ENCODE measurements at places on chromosomes 2 and 18.

DNA sequence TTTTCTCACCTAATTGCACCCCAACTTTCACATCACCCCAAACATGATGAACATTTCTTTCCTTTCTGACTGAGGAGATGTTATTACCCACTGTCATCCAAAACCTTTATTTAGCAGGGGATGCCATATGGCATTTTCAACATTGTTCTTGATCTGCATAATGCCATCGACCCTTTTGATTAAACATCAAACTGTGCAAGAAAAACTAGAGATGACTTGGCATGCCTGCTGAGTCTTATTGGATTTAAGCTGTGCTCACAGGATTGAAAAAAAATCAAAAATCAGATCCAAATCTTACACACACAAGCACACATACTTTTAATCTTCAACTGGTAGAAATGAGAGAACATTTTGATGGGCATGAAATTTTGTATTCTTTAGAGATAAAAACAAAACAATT is 536.0 kb downstream of the TMX3 start:
- no peak for DNase-seq

- DNase-seq: no peak
These were observed 373.3 kb upstream of the RAB12 start for GRCh38 chr18:8235894-8236293.

- no peak for DNase-seq
These were observed 947 bp downstream of the ITSN2 start for GRCh38 chr2:24359129-24360049.

- DNase-seq: no peak
These were observed 6.0 kb upstream of the HIBCH start for GRCh38 chr2:190325588-190325987.

GRCh38 chr2:233060501-233060979 is 398 bp downstream of the INPP5D start:
- no peak for DNase-seq

GRCh38 chr2:62586981-62587380 is 81.0 kb upstream of the TMEM17 start:
- peak; percentile 77 for DNase-seq

GRCh38 chr2:121075006-121075551 is 209.9 kb downstream of the TFCP2L1 start:
- peak; percentile 77 for DNase-seq

GRCh38 chr2:112579241-112579640 is 5.2 kb upstream of the CHCHD5 start:
- peak; percentile 59 for DNase-seq

GRCh38 chr18:45850021-45850420 is 24.5 kb downstream of the SIGLEC15 start:
- no peak for DNase-seq

- DNase-seq: no peak
These were observed 50.7 kb upstream of the KLF7 start for GRCh38 chr2:207216457-207216856.

DNA sequence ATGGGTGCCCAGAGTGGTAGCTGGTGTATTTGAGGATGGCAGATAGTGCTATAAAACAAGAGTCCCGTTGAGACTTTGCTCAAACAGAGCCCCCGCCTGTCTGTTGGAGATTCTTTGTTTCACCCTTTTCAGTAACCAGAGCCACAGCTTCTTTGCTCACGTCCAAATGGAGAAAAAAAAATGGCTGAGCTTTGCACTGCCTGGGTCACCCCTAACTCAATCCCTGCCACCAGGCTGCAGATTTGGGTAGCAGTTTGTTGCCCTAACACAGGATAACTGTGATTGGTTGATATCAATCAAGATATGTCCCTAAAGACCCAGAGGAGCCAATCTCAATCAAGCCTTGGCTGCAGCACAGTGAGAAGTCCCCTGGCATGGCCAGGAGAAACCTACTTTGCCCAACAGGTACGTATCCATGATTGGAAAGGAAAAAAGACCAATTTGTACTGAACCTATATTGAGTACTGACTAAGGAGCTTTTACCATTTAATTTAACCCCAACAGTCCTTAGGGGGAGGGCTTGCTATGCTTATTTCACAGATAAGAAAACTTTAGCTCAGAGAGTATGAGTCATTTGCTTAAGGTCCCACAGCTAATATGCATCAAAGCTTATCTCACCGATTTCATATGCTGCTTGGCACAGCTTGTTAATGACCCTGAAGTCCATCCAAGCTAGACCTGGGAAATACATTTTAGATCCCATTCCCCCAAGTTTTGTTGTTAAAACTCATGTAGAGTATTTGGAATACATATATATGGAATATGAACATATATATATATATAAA is 72.0 kb upstream of the SH3BP4 start:
- no peak for DNase-seq

DNA sequence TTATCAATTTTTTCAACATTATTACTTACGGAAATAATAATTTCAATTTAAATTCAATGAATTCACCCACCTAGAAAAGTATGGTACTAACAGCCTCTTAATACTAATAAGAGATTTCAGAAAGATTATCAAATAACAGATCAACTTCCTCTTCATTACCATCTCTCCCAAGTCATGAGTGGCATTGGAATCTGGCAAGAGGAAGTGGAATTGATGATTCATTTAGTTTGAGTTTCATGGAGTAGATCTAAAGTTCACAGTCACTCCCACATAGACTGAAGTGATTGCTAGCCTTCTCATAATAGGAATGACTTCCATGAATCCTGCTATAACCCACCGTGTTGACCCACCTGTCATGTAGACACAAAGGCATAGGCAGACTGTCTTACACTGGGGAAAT is 77.7 kb upstream of the WDR75 start:
- DNase-seq: peak; percentile 50

DNA sequence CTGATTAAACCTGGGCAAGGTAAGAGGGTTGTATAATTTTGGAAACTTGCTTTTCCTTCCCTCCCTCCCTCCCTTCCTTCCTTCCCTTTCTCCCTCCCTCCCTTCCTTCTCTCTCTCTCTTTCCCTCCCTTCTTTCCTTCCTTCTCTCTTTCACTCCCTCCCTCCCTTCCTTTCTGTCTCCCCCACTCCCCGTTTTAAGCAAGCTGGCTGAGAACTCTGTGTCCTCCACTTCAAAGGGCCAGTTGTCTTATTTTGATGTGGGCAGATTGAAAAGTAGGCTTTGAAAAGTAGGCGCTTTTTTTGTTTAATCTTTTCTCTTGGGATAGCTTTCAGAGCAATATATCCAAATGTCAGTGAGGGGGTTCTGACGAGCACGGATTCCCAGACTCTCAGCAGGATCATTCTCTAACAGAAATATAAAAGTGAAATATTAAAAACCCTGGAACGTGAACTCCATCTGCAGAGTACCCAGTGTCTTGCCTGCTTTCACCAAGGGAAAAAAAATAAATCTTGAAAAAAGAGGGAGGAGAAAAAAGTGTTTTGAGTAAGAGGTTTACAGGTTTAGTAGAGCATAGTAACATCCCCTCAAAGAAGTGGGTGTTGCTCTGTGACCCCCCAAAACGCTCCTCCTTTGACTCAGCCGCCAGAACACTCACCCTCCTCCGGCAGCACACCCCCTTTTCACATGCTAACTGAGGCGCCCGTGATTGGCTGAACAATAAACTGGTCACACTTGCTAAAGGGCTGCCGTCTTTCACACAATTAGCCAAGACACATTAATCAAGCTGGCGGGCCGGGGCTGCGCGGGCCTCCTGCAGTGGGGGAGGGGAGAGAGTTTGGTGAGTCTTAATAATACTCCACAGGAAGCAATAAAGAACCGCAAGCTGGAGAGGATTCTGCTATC is 52.2 kb downstream of the CDK15 start:
- DNase-seq: peak; percentile 31

DNA sequence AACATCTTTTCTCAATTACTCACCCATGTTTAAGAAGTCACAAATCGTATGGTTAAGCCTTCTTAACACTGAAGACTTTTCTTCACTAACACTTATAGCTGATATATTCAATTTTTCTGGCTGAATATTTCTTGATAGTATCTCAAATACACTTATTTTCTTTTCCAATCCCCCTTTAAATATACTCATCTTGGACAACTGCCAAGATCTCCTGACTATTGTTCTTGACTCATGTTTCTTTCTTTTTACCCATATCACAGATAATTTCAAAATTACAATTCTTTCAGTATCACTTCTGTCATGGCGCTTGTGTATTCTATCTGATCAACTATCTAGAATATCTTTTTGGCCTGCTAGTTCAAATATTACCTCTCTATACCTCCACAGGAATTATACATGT is 954.3 kb upstream of the ACVR2A start:
- DNase-seq: no peak

GRCh38 chr2:191891656-191892055 is 44.8 kb upstream of the CAVIN2 start:
- DNase-seq: no peak

DNA sequence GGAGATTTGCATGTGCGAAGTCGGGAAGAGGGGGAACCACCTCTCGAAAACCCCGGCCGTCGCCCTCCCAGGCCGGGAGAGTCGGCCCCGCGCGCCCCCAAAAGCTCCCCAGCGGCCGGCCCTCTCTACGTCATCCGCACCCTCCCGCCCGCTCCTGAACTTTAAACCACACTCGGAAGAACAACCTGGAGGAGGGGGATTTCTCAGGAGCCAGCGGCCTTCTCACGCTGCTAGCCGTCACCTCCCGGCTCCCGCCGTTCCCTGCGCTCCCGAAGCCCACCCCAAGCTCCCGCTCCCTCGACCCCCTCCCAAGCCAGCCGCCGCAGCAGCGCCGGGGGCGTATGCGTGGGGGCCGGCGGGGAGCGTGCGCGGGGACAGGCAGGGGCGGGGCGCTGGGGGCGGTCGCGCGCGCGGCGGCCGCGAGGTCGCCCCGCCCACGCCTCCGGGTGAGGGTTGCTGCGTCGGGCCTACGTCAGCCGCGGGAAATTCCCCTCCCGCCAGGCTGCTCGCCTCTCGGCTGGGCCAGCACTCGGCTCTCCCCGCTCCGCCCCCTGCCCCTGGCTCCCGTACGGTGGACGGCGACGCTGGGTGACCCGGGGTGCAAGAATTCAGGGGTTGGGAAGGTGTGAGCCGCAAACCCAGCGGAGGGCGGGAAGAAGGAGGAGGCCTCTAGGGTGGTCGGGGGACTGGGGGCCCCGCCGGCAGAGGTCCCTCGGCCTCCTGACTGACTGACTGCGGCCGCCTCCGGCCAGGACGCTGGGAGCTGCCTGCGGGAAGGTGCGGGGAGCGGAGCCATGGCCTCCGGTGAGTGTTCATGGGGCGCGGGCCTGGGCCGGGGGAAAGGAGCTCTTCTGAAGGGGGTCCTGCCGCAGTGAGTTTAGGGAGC is at the start of gene REL:
REL (plus strand) TSS at position 528 of the 886 bp plus-strand sequence; CDS start at position 795, 267 bp downstream.
- DNase-seq: peak; percentile 79

DNA sequence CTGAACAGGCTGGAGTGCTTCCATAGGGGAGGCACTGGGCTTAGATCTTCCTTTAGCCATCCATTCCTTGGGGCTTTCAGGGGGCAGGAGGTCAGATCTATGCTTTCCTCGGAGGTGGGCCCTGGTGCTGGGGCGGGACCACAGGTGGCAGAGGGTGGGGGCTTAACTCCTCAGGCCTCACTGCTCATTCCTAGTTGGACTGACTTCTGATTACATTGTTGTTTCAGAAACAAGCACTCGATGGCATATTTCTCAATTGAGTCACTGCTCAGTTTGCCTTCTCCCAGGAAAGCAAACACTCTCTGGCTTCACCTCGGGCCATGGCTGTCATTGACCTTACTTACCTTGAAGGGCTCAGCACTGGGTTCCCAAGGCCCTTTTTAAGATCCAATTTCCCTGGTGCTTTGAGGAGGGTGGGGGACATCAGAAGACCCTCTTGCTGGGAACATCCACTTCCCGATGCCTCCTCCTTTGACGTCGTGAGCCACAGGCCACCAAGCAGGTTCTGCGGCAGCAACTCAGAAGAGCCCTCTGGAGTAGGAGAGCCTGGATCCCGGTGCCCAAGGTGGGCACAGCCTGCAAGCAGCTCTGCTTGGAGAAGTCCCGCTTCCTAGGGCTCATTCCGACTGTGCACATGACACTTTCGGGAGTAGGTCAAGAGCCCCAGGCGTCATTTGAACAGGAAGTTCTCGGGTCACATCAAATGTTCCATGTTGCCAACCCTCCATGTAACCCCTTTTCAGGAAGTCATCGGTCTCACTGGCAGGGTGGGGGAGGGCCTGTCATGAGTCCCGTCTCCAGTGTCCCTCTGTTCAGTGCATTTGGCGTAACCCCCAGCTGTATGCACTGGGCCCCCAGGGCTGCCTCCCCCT is 40.6 kb downstream of the SDC1 start:
- no peak for DNase-seq

GRCh38 chr2:152022090-152022489 is 76.8 kb downstream of the CACNB4 start:
- peak; percentile 50 for DNase-seq

DNA sequence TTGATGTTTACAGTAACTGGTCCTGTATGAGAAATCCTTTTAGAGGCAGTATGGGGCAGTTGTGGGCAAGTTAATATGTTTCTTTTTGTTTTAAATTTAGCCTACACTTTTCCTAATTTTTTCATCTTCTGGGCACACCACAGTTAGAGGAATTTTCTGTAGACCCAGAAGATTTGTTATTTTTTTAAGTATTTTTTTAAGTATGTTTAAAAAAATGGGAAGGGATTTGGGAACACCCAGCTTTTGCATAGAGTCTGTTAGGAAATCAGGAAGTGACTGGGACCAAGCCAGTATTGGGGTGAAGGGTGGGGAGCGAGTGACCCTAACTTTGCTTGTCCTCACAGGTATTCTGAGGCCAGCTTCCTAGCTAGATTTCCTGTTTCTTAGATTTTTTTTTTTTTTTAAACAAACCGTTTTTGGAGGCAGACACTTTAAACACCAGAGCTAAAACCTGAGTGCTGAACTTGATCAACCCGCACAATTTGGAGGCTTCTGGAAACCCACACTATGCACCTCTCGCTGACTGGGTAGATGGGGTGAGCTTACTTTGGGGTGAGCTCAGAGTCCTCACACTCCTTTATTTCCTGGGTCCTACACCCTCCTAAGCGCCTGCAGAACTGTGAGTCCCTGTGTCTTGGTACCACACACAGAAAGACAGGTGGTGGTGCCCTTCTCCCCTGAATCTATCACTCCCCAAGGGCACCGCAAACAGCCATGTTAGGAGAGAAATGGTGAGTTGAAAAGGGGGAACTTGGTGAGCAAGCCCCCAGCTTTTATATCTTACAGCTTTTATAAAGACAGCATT is 5.2 kb downstream of the GATA6 start:
- DNase-seq: no peak

DNA sequence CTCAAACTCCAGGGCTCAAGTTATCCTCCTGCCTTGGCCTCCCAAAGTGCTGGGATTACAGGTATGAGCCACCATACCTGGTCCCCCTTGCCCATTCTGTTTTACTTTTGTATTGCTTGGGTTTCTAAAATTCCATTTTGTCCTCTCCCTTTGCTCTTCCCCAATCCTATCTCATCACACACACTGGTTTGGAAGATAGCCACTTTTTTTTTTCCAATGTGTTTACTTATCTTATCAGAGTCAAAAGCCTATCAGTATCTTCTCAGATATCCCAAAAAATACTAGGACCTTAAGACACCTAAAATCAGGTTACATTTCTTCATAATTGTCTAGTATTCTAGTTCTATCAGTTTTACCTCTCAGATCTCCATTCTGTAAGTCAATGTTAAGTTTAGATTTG is 56.1 kb downstream of the MSH2 start:
- DNase-seq: no peak

DNA sequence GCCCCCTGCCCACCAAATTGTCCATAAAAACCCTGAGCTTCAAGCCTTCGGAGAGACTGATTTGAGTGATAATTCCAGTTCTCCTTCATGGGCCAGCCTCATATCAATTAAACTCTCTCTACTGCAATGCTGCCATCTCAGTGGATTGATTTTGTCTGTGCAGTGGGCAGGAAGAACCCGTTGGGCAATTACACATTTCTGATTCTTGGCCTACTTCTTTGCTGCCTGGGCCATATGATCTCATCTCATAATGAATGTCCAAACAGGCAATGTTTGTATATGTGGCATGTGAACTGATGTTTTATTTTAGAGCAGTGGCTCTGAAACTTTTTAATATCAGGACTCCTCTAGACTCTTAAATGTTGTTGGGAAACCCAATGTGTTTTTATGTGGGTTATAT is 101.2 kb upstream of the SLC38A11 start:
- DNase-seq: no peak
